ENCODE measurements at places on chromosomes 1 and 21. TPM values are rescaled to one million over a fixed set of nuclear protein-coding genes. Genes with fewer than 3 reads are reported as not detected.

- no peak for DNase-seq
Measured at GRCh38 chr1:221469476-221469875, 272.4 kb downstream of the DUSP10 start.

GRCh38 chr21:14736672-14737071 lies 190.6 kb upstream of the SAMSN1 start:
- no peak for DNase-seq

DNA sequence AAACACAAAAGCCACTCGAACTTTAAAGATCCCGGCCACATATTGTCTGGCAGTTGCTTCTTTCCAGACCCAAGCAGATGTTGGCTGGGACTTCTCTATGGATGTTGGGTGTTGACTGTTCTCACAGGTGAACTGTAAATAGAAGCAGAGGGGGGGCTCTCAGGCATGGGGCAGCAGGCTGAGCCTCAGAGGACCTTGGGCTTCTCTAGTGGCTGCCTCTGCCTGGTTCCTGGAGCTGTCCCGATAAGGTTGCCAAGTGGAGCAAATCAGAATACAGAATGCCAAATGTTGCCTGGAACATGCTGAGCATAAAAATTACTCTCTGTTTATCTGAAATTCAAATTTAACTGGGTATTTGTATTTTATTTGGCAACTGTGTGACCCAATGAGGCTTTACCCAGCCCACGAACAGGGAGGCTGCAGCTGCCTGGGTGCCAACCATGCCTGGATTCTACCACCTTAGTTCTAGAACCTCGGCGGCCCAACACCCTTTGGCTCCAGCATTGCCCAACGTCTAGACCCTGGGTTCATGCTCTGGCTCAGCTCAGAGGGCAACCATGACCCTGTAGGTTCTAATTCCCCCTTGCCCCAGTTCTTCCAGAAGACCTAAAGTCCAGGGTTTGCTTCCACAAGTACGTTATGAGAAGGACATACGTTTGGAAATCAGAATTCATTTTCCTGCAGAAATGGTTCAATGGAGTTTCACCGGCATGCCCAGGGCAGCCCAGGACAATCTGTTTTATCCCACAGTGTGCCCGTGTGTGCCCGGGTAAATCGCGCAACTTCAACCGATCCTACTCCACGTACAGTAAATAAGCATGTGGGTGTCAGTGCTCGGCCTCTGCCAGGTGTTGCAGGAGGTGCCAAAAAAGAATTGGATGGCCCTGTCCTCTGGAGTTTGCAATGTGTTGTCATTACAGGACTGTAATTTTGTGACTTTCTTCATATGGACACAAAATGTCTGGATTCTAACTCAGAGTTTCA lies 5.4 kb upstream of the SLC45A1 start:
- DNase-seq, result no peak

DNA sequence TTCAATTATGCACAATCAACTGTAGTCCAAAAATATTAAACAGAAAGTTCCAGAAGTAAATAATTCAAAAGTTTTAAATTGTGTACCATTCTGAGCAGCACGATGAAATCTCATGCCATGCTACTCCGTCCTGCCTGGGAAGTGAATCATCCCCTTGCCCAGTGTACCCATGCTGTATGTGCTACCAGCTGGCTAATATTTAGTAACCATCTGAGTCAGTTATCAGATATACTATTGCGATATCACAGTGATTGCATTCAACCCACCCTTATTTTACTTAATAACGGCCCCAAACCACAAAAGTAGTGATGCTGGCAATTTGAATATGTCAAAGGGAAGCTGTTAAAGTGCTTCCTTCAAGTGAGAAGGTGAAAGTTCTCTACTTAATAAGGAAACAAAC lies 56.2 kb downstream of the EVI5 start:
- DNase-seq, result no peak

DNA sequence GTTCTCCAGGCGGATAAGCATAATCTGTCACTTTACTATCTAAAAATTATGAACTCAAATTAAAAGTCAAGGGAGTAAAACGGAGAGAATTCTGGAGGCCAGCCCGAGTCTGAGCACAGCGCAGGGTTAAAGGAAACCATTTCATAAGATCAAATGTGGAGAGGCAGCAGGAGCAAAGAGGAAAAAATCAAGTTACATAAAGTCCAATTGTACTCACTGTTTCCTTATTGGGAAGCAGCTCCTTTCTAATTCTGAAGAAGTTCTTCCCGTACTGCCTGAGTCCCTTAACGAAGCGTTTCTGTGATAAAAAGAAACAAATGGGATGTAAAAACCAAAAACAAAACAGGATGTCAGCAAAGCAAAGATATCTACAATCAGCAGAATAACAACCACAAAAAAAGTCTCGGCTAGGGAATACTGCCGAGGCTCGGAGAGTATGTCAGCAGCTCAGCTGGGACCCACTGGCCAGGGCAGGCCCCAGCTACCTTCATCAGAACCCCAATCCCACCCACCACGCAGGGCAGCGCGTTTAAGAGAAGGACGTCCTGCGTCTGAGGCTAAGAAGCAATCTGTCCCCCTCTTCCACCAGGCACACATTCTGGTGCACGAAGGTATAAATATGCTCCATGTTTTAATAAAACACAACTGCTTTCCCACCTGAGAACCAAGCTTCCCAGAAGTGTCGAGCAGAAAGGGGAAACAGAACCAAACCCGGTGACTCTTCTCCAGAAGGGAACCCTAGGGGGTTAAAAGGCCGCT lies 104.8 kb downstream of the SLC45A1 start:
- DNase-seq, result no peak

DNA sequence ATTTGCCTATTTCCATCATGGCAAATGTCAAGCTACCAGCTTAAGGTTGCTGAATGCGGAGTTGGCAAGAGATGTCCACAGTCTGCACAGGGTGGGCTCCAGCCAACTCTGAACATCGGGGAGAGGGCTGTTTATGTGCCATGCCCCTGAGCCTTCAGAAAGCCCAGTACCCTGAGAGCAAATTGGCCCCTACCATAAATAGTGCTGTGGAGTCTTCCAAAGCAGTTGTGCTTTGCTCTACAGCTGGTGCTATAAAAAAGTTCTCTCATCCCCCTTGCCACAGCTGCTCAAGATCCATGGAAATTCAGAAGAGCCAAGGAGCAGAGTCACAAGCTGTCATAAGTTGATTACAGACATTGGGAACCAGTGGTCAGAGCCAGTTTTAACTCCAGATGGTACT lies 85.6 kb upstream of the CLDN14 start:
- no peak for DNase-seq

DNA sequence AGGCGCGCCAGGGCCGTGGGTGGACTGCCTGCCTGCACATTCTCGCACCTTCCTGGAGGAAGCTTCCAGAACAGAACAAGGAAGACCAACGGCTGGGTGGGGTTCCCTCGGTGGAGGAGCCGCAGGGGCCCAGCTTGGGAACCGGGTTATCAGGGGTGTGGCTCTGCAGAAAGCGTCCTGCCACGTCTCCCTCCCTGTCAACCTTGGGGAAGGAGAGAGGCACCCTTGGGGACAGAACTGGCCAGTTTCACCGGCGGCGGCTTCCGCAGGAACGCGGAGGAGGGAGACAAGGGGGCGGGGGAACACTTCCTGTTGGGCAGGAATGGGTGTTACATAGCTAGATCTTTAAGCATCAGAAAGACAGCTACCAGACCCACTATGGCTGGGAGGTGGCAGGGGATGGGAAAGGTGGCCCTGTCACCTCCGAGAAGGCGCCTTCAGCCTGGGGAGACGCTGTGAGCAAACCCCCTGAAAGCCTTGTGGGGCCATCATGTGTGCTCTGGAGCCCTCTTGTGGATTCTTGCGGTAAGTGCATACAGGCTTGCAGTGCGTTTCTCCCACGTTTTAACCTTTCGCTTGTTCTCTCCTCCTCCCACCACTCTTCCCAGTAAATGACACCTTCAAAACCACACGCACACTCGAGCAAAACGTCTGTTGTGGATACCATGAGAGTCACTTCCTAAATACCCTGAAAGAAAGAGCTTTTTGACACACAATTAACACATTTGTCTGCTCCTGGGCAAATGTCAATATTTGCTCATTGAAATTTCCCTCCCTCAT lies 3.8 kb upstream of the PLEKHA6 start:
- DNase-seq, result peak; percentile 82

DNA sequence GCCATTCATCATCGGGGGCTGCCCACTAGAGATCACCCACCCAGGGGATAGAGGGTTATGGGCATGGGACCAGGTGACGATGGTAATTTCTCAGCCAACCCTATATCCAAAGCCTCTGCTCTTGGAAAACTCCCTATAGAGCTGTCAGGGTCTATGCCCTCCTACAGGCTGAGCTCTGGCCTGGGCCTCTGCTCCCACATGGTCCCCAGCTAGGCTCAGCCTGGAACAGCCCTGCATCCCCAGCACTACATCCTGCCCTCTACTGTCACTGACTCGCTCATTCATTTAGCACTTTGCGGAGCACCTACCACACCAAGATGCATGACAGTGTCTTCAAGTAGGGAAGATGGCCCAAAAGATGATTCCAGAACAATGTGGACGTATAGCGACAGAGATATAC lies 45.0 kb upstream of the EPS8L3 start:
- no peak for DNase-seq

GRCh38 chr21:32779983-32780382 lies 8.4 kb upstream of the PAXBP1 start:
- no peak for DNase-seq

DNA sequence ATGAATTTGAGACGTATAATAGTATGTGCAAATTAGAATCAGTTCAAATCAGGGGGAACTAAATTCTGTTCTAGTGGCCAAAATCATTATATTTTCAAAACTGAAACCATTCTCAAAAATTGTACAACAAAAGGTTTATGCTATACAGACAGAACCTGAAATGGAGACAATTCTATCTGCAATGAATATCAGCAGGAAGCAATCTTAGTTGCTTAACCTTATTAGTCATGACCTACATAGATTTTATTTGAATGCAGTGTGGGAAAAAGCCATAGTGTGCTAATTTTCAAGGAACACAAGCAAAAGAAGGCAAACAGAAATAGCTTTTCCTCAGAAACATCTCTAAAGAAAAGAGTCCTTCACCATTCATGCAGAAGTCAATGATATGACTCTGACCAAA lies 6.5 kb downstream of the AK5 start:
- no peak for DNase-seq

- DNase-seq, result no peak
Measured at GRCh38 chr1:44553127-44553758, 121.0 kb downstream of the TMEM53 start.

GRCh38 chr1:90726986-90727480 lies 9.9 kb upstream of the BARHL2 start:
- DNase-seq, result no peak

GRCh38 chr21:39696618-39697017 lies 48.4 kb upstream of the IGSF5 start:
- no peak for DNase-seq

DNA sequence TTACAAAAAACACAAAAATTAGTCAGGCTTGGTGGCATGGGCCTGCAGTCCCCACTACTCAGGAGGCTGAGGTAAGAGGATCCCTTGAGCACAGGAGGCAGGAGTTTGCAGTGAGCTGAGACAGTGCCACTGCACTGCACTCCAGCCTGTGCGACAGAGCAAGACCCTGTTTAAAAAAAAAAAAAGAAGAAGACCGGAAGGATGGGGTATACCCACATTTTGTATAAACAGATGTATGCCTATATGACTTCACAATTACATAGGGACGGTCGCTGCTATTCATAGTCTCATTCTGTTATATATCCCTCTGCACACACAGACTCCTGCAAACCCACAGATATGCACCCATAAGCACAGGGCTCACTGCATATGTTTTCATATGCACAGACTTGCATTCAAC lies 12.7 kb downstream of the LCK start:
- no peak for DNase-seq

- no peak for DNase-seq
Measured at GRCh38 chr1:19398309-19398760, 86.2 kb downstream of the SLC66A1 start.

DNA sequence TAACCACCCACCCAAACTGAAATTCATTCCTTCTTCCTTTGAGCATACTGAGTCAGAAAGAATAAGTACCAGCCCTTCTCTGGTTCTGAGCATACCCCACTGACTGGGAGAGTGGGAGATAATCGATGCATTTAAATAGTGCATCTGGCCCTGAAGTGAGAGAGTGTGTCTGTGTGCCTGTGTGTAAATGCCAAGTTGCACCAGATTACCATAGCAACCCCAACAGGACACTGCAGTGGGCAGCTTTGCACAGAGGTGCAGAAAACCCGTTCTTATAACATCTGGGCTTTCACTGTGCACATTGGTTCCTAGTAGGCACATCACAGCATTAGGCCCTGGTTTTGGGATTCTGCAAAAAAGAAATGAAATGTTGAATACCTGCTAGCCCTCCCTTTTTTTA lies 2.3 kb downstream of the ASTN1 start:
- no peak for DNase-seq

DNA sequence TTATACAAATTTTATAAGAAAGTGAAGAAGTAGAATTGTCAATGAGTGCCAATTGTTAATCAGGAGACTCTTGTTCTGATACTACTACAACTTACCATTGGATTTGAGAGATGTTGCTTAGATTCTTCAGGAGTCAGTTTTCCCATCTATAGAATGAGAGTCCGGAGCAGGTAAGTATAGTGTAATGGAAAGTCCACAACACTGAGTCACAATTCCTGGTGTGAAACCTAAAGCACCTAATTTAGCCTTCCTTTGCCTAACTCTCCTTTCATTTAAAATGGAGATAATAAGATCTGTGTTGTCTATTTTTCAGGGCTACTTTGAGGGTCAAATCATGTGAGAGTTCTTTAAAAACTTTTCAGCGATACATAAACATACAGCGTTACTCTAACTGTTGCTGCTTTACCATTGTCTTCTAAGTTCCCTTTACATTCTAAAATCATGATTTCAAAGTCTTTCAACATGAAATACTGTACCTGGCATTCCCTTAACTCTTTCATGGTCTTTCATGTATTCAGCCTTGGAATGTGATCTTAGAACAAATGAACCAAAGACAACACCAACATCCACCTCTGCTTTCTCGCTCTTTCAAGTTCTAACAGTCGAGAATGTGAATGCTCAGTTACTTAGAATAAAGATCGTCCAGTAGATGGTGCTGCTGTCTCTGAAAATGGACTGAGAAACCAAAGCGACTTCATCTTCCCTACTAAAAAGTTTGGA lies 90.9 kb downstream of the SLC30A10 start:
- DNase-seq, result no peak

GRCh38 chr1:155093911-155094621 lies 15.4 kb downstream of the EFNA3 start:
- DNase-seq, result no peak

GBP2 gene
- polyA plus RNA-seq, result 148 TPM

SPATA17 gene
- polyA plus RNA-seq, result not detected

MARK1 gene
- not detected for polyA plus RNA-seq

SYT14 gene
- not detected for polyA plus RNA-seq

REN gene
- not detected for polyA plus RNA-seq

MMEL1 gene
- polyA plus RNA-seq, result 6.8 TPM

S100A8 gene
- not detected for polyA plus RNA-seq

LCE1A gene
- polyA plus RNA-seq, result not detected

ATP1A4 gene
- polyA plus RNA-seq, result not detected

NUDT4B gene
- polyA plus RNA-seq, result 2.9 TPM

BRINP3 gene
- not detected for polyA plus RNA-seq

CAPN8 gene
- polyA plus RNA-seq, result not detected

ATXN7L2 gene
- polyA plus RNA-seq, result 8.7 TPM

All from CD8-positive, alpha-beta memory T cell (primary cell).